ENCODE measurements at places on chromosomes 6 and 20. TPM values are rescaled to one million over a fixed set of nuclear protein-coding genes. Genes with fewer than 3 reads are reported as not detected.
A peak's percentile ranks its signal among the peaks of the same experiment; 100 is the strongest.

DNA sequence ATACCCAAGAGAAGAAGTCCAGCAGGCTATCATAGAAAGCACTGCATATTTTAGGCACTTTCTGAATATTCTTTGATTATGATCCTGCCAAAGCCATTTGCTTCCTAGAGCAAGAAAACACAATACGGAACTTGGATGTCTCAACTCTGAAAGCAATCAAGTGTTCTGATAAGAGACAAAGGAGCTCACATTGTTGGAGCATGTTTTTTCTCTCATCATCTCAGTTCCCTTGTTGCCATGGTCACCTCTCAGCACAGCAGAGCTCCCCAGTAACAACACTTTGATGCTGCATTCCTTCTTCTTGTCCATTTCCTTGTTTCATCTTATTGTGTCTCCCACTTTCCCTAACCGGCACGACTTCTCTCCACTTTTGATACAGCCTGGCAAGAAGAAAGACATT, 168.7 kb upstream of the FUT9 start:
- no peaks in the 10 kb centered on the region for H3K4me1 ChIP-seq
- no peak overlapping the region for H3K4me3 ChIP-seq
- no peak overlapping the region for H3K27ac ChIP-seq
- H3K27me3 ChIP-seq = no peaks in the 10 kb centered on the region

The EDN3 gene
- not detected for total RNA-seq

DNA sequence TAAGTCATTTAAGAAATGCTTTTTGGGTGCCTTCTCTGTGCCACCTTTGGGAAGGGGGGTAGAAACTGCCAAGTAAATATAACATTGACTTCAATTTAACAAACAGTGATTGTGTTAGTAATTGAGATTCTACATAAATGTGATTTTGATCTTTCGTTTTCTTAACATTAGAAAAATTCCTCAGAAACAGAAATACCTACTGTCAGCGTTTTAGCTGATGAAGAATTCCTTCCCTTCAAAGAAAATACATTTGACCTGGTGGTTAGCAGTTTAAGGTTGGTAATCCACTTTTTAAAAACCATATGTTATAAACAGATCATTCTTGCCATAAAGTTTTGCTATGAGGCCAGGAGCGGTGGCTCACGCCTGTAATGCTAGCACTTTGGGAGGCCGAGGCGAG, 9.8 kb downstream of the NDUFAF5 start:
- no peaks in the 10 kb centered on the region for H3K27me3 ChIP-seq
- no peak overlapping the region for H3K27ac ChIP-seq
- H3K36me3 ChIP-seq = peaks cover 71% of the 10 kb centered on the region
- H3K4me1 ChIP-seq = peaks cover 4% of the 10 kb centered on the region
- no peak for DNase-seq

The TCF21 gene
- 0.52 TPM for total RNA-seq

- H3K36me3 ChIP-seq = peaks cover 17% of the 10 kb centered on the region
- no peaks in the 10 kb centered on the region for H3K27me3 ChIP-seq
- no peak overlapping the region for H3K4me3 ChIP-seq
- DNase-seq = no peak
Measured at GRCh38 chr20:62391165-62392076, 4.5 kb downstream of the RPS21 start.

- no peak for DNase-seq
- H3K36me3 ChIP-seq = no peaks in the 10 kb centered on the region
- H3K4me3 ChIP-seq = no peak overlapping the region
- H3K27ac ChIP-seq = no peak overlapping the region
Measured at GRCh38 chr20:38874460-38875174, 51.6 kb upstream of the FAM83D start.

- DNase-seq = no peak
- peaks cover 9% of the 10 kb centered on the region for H3K4me1 ChIP-seq
- no peaks in the 10 kb centered on the region for H3K27me3 ChIP-seq
Measured at GRCh38 chr20:63864545-63864977, 509 bp upstream of the TPD52L2 start.

- peak overlapping the region; percentile 28 for H3K27ac ChIP-seq
- H3K36me3 ChIP-seq = no peaks in the 10 kb centered on the region
- no peak overlapping the region for H3K4me3 ChIP-seq
- DNase-seq = peak; percentile 73
- H3K27me3 ChIP-seq = no peaks in the 10 kb centered on the region
Measured at GRCh38 chr6:37127961-37128862, 41.7 kb upstream of the PIM1 start.

The KIFC1 gene
- total RNA-seq = 4.2 TPM

- H3K4me1 ChIP-seq = peaks cover 26% of the 10 kb centered on the region
- no peak overlapping the region for H3K27ac ChIP-seq
- H3K36me3 ChIP-seq = no peaks in the 10 kb centered on the region
Measured at GRCh38 chr6:43924222-43924702, 154.3 kb downstream of the VEGFA start.

DNA sequence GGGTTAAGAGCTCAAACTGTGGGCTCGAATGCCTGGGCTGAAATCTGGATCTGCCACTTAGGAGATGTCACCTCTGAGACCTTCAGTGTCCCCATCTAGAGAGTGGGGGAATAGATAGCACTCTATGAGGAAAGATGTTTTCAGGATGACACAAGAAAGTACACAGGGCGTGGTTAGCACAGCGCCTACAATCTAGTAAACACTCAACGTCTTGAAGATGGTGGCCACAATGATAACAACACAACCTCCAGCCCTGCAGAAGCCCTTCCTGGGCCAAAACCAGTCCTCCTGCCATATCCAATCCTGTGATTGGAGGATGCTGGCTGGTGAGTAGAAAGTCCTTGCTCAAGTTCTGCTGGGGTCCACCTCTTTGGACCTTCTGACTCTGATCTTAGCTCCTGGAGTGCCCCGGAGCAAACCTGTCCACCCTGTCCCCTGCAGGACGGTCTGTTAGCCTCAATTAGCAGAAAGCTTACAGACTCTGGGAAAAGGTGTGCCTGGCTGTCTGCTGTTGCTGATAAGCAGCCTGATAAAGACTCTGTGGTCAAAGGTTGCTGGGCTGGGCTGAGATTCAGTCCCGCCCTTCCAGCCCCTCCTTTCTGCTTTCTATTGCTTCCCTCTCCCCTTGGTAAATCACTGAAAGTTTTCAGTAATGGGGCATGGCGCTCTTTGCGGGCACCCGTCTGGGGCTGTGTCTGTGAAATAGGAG, 8.2 kb downstream of the EDN3 start:
- DNase-seq = no peak
- no peaks in the 10 kb centered on the region for H3K36me3 ChIP-seq
- H3K4me1 ChIP-seq = no peaks in the 10 kb centered on the region
- no peak overlapping the region for H3K27ac ChIP-seq

GRCh38 chr20:61964675-61965605, 100.7 kb downstream of the TAF4 start:
- no peak overlapping the region for H3K4me3 ChIP-seq
- H3K36me3 ChIP-seq = no peaks in the 10 kb centered on the region
- no peaks in the 10 kb centered on the region for H3K4me1 ChIP-seq

DNA sequence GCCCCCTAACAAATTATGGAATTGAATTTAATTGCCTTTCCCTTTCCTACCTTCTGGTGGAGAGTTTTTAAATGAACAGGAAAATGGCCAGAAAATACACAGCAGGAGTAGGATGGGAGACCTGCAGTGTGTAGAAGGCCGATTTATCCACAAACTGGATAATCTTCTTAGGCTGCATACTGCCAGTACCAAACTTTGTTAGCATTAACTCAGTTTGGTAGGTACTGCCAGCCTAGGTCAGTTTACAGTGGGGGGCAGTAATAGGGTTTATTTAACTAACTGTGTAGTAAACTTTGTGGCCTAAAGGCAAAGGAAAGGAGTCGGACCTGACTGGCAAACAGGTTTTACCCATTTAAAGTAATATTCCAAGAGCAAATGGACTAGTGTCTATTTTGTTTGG, 4.6 kb downstream of the NCOA3 start:
- H3K4me3 ChIP-seq = no peak overlapping the region
- no peak overlapping the region for H3K27ac ChIP-seq
- H3K27me3 ChIP-seq = no peaks in the 10 kb centered on the region
- H3K36me3 ChIP-seq = no peaks in the 10 kb centered on the region

DNA sequence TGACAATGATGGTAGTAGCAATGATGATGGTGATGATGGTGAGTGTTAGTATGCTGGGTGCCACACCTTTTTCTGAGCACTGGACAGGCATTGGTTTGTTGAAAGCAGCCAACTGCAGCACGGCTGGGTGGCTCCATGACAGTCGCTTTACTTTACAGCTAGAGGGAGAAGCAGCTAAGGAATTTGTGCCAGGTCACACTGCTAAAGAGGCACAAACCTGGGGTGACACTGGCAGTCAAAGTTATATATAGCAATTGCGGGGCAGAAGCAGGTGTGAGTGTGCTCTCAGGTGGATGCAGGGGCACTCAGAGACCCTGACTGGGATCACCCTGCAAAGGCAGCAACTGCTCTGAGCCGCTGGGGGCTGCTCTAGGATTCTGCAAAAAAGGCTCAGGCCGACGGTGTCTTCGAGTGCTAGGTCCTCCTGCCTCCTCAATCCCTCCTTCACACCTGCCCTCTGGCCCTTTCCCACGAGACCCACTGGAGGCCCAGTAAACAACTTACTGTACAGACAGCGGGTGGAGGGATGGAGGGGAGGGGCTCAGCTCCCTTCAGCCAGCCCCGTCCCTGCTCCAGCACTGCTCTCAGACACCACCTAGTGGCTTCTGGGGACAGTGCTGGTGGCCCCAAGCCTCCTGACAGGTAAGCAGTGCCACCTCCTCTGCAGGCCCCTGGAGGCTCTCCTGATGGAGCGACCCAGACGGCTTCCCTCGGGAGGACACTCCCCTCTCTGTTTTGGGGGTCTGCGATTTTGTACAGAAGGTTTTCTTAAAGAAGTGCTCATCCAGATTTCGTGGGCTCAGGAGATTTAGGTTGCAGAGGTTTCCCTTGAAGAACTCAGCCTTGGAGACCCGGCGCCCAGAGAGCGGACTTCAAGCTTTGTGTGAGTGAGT, 4.4 kb upstream of the RPS21 start:
- DNase-seq = peak; percentile 49
- H3K36me3 ChIP-seq = peaks cover 2% of the 10 kb centered on the region
- H3K4me1 ChIP-seq = peaks cover 23% of the 10 kb centered on the region
- no peaks in the 10 kb centered on the region for H3K27me3 ChIP-seq
- no peak overlapping the region for H3K27ac ChIP-seq
- H3K4me3 ChIP-seq = no peak overlapping the region

GRCh38 chr6:35028781-35029769, 112.1 kb downstream of the TCP11 start:
- no peaks in the 10 kb centered on the region for H3K36me3 ChIP-seq
- no peak overlapping the region for H3K4me3 ChIP-seq
- no peak for DNase-seq
- no peak overlapping the region for H3K27ac ChIP-seq

The SNAI1 gene
- total RNA-seq = 9.1 TPM

DNA sequence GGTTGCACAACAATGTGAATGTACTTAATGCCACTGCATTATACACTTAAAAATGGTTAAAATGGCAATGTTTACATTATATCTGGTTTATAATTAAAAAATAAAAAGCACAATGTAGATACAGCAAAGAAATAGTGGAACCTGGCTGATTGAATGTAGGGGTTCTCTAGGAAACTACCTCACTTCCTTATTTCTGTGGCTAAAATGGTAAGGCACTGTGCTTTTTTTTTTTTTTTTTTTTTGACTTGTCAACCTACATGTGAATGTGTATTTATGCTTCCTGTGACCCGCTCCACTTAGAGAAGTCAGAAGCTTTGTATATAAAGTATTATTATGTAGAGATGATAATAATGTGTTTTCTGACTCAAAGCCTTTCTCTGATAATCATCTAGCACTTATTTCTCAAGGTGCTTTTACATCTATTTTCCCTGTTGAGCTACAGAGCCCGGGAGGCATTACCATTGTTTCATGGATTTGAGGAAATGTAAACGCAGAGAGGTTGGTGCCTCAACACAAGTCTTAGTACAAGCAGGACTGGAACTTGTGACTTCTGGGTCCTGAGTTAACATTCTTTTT, 55.0 kb downstream of the SOX4 start:
- no peaks in the 10 kb centered on the region for H3K27me3 ChIP-seq
- H3K4me1 ChIP-seq = no peaks in the 10 kb centered on the region

DNA sequence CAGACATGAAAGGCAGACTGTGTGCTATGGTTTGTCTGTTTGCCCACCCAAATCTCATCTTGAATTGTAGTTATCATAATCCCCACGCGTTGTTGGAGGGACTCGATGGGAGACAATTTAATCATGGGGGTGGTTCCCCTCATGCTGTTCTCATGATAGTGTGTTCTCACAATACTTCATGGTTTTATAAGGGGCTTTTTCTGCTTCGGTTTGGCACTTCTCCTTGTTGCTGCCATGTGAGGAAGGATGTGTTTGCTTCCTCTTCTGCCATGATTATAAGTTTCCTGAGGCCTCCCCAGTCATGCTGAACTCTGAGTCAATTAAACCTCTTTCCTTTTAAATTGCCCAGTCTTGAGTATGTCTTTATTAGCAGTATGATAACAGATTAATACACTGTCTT, 47.2 kb upstream of the MICB start:
- H3K36me3 ChIP-seq = no peaks in the 10 kb centered on the region
- H3K4me3 ChIP-seq = no peak overlapping the region
- H3K27me3 ChIP-seq = peaks cover 17% of the 10 kb centered on the region
- no peak for DNase-seq
- H3K27ac ChIP-seq = no peak overlapping the region

GRCh38 chr6:159615918-159616317, 77.1 kb downstream of the SOD2 start:
- no peaks in the 10 kb centered on the region for H3K27me3 ChIP-seq
- no peak overlapping the region for H3K4me3 ChIP-seq
- no peaks in the 10 kb centered on the region for H3K4me1 ChIP-seq
- H3K27ac ChIP-seq = no peak overlapping the region
- no peak for DNase-seq

- H3K4me3 ChIP-seq = no peak overlapping the region
- H3K4me1 ChIP-seq = no peaks in the 10 kb centered on the region
- H3K27me3 ChIP-seq = peaks cover 14% of the 10 kb centered on the region
- no peak for DNase-seq
Measured at GRCh38 chr6:166284640-166285039, 23.6 kb downstream of the PRR18 start.

The C6orf52 gene
- total RNA-seq = 2.9 TPM

- H3K4me3 ChIP-seq = peak overlapping the region; percentile 71
- peaks cover 3% of the 10 kb centered on the region for H3K36me3 ChIP-seq
- no peaks in the 10 kb centered on the region for H3K27me3 ChIP-seq
- peaks cover 24% of the 10 kb centered on the region for H3K4me1 ChIP-seq
Measured at GRCh38 chr20:45833883-45834796, 541 bp downstream of the SNX21 start.

- peaks cover 13% of the 10 kb centered on the region for H3K36me3 ChIP-seq
- H3K4me3 ChIP-seq = peak overlapping the region; percentile 83
Measured at GRCh38 chr6:12289365-12289919, 719 bp upstream of the EDN1 start.

- DNase-seq = no peak
- H3K27me3 ChIP-seq = no peaks in the 10 kb centered on the region
- H3K27ac ChIP-seq = no peak overlapping the region
- no peaks in the 10 kb centered on the region for H3K4me1 ChIP-seq
- no peaks in the 10 kb centered on the region for H3K36me3 ChIP-seq
Measured at GRCh38 chr6:107535626-107536025, 45.7 kb downstream of the SOBP start.

GRCh38 chr6:152378169-152378568, 259.0 kb downstream of the SYNE1 start:
- peak overlapping the region; percentile 96 for H3K4me3 ChIP-seq
- H3K4me1 ChIP-seq = peaks cover 17% of the 10 kb centered on the region
- H3K27ac ChIP-seq = peak overlapping the region; percentile 38
- H3K27me3 ChIP-seq = no peaks in the 10 kb centered on the region
- peak; percentile 49 for DNase-seq

GRCh38 chr6:154852687-154853086, 119.5 kb downstream of the SCAF8 start:
- DNase-seq = peak; percentile 40
- H3K27me3 ChIP-seq = no peaks in the 10 kb centered on the region
- H3K4me1 ChIP-seq = no peaks in the 10 kb centered on the region
- H3K36me3 ChIP-seq = no peaks in the 10 kb centered on the region
- no peak overlapping the region for H3K4me3 ChIP-seq
- H3K27ac ChIP-seq = no peak overlapping the region
